ENCODE measurements at places on chromosomes 6 and 20.

DNA sequence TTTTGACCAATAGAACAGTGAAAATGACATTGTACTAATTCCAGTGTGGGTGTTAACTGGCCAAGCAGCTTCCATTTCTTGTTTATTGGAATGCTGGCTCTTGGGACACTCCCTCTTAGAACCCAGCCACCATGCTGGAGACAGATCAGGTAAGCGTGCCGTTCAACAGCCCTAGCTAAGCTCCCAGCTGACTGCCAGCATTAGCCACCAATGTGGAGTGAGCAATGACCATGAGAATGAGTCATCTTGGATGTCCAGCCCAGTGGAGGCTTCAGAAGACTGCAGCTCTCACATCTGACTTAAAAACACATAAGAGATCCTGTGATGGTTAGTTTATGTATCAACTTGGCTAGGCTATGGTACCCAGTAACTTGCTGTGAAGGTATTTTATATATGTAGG lies 3.0 kb upstream of the LINC00237 start:
- DNase-seq: no peak

GRCh38 chr6:136180704-136181511 lies 69.2 kb downstream of the MTFR2 start:
- DNase-seq: no peak

GRCh38 chr6:166402582-166403277 lies 20.0 kb upstream of the MPC1 start:
- DNase-seq: no peak

DNA sequence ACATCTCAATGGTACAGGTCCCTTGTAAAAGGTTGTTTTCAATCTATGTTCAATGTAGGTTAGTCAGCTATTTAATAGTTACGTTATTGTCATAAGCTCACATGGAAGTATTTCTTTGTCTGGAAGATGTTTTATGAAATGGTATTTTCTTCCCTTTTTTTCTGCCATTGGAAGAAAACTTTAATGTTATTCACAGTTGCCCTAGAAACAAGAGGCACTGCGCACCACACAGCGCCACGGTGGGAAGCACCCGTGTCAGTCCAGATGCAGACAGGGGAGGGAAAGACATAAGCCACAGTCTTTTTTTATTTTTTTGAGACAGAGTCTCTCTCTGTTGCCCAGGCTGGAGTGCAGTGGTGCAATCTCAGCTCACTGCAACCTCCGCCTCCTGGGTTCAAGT lies 82.1 kb downstream of the GCNT2 start:
- no peak for DNase-seq

DNA sequence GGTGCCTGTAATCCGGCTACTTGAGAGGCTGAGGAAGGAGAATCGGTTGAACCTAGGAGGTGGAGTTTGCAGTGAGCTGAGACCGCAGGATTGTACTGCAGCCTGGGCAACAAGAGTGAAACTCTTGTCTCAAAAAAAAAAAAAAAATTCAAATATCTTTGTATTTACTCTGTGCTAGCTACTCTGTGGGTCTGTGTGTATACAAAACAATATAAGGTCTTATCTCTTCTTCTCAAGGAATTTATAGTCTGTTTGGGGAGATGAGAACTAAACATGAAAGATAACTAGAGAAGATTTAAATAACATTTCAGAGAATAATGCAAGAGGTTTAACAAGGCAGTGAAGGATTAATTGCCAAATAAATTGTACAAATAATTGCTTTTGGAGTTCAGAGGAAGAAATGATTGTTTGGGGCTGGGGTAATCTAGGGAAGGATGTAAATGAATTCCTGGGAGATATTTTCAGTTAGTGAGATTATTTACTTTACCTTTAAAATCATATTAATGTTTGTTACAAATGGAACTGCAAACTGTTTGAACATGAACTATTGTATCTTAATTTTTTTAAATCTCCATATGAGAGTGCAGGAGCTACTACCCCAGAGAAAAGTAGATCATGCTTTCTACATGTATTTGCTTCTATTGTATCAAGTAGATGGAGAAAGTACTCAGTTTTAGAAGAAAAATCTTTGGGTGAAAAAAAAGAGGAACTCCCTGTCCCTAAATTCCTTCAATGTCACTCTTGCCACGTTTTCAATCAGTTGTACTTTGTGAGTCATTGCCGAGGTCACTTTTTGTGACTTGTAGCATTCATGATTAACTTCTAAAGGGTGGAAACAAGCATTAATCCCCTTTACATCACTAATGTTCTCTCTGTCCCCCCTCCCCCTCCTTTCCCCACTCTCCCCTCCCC lies 39.0 kb downstream of the NCOA3 start:
- no peak for DNase-seq

GRCh38 chr20:5656126-5656525 lies 94.1 kb upstream of the SHLD1 start:
- no peak for DNase-seq

DNA sequence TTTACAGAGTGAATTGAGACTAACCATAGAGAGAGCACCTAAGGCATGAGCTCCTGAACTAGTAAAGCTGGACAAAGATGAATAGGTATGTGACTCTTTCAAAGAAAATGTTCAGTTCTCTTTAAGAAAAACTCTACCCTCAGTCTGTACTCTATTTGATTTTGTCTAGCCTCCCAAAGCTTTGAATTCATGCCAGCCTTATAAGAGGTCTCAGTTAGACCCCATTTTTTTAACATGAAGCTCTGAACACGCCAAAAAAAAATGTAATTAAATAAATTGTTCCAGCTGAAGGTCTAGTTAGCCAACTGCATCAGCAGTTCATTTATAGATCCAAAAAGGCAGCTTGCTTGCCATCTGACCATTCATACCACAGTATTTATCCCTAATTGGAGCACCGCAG lies 71.6 kb downstream of the COL9A1 start:
- no peak for DNase-seq

GRCh38 chr6:129575378-129576118 lies 134.4 kb downstream of the ARHGAP18 start:
- no peak for DNase-seq
